Thymus (tissue), 14 donors: ENCODE measurements at places on chromosomes 4 and X.

- DNase-seq = no peak
These were observed 26.3 kb upstream of the UBA6 start for GRCh38 chr4:67727124-67727850.

GRCh38 chr4:36303426-36304137 is 22.2 kb downstream of the DTHD1 start:
- DNase-seq = no peak

GRCh38 chr4:140497747-140498636 is at the start of gene MGAT4D:
Gene MGAT4D, minus strand, starts transcription at chr4:140498293. Its CDS starts 71 bp downstream, at chr4:140498222.
- DNase-seq = no peak

- no peak for DNase-seq
These were observed 155.8 kb downstream of the ATP10D start for GRCh38 chr4:47640911-47641310.

- no peak for DNase-seq
These were observed 61.6 kb downstream of the MSX1 start for GRCh38 chr4:4921077-4921476.

GRCh38 chr4:155889031-155889793 is 14.3 kb upstream of the TDO2 start:
- no peak for DNase-seq

DNA sequence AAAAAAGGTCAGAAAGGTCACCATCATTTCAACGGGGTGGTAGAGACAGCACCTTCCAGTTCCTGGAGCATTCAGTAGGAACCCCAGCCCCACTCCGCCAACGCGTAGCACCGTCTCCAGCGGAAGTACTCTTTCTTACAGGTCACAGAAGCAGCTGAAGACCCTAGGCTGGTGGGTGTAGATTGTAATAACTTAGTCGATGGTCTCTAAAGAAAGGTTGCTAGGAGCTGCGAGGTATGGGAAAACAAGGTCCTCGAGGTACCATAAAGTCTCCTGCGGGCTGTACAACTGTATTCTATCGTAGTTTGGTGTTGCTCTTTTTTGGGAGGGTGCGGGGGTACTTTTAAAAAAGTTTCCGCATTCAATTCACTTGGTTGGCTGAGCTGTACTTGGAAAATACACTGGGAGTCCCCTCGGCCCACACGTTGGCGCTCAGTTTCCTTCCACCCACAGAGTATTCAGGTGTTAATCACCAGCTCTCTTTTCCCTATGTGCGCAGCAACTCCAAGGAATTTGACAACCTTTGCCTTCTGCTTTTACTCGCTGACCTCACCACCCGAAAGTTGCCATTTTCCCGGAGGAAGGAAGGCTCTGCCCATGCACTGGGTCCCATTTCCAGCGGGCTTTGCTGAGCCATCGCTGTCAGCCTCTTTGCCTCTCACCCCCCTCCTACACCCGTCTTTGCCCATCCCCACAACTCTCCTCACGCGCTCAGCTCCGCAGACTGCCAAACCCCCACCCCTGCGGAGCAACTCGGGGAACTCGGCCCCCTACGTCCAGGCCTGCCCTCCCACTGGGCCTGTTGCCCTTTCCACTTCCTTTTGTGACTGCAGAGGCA is 4.8 kb upstream of the SOX3 start:
- no peak for DNase-seq

GRCh38 chr4:17027495-17027894 is 129.1 kb upstream of the LDB2 start:
- no peak for DNase-seq

GRCh38 chr4:80393246-80393969 is 57.9 kb downstream of the CFAP299 start:
- no peak for DNase-seq

DNA sequence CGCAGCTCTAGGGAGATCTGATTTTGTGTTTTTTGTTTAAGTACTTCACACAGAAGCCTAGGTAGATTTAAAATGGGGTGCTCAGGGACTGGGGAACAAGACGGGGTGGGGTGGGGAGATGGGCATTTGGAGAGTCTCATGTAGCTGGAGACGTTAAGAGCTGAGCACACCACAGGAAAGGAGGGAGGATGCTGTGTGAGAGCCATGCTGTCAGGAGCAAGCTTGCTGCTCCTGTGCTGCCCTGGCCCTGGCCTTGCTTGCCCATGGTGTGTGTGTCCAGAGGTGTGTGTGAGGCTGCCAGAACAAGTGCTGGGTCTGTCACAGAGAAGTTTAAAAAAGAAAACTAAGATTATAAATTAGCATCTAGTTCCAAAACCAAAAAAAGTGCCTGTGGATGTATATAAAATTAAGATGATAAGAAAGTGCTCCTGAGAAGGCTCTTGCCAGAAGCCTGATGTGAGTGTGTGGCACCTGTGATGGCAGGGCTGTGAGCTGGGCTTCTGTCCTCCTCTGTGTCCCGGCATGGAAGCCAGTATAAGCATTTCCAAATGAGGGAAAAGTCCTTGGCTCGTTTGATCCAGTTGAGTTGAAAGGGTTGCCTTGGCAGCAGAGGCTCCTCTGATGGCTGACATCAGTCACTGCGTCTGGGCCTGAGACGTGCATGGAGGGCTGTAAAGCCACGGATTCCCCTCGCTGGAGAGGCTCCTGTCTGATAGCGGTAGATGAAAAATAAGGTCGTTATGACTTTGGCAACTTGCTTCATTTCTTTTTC is 63.5 kb downstream of the NELFA start:
- DNase-seq = no peak

DNA sequence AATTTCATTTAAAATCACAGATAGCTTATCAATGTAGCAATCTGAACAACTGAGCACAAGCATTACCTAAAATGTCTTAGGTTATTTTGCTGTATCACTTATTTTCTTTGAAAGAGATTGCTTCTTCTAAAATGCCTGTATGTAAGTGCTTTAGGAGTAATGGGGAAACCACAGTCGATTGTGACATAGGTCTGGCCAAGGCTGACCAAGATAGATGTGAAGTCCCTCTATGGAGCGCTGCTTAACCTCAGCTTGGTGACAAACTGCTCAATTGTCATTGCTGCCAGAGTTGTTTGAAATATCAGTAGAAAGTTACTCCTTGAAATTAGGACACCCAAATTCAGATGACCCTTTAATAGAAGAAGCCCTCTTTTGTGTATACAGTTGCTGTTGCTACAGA is 401.9 kb upstream of the NDST4 start:
- DNase-seq = no peak

DNA sequence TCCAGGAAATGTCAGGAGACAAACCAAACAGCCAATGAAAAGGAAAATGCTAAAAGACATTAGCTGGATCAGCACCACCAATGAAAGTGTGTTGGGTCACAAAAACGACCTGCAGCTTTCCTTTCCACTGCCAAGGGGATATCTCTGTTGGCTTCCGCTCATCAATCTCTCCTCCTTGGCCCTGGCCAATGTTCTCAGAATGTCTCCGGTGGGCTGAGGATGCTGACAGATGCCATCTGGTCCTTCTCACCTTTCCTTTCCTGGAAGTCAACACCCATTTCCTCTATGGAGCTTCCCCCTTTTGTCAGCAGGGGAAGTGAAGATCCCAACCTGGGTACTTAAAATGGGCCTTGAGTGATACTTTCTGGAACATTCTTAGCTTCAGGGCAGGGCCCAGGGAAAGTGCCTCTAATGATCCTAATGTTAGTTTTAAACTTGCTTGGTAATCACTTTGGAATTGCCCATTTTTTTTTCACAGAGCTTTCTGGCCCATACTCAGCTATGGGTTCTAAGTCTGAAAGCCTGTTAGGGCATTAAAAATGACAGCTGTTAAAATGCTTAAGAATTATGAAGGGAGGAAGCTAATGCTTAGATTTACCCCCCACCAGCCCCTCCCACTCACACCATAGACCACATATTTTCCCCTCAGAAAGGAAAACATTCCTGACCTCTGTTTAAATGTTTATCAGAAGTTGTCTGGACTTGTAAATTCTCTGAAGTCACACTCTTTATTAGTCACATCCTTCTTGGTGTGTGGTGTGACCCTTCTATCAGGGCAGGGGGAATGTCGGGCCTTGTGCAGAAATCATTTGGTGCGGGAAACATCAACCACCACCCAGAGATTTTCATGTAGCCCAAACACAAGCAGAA is 29.2 kb downstream of the IGFBP7 start:
- DNase-seq = no peak

DNA sequence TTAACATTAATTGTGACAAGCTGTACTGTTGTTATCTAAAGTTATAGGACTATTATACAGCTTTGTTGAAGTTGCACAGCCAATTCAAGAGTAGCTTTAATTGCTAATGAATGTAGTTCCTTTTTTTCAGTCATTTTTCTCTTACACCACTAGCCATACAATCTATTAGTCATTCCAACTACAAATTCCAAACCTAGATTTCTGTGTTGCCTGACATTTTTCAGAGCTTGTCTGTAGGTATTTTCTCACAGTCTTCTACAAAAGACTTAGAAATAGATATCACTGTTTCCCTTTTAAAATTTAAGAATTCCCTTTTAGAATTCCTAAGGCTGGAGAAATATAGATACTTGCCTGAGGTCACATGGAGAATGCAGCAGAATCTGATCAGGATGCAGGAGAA is 307.0 kb upstream of the HS3ST1 start:
- DNase-seq = no peak

DNA sequence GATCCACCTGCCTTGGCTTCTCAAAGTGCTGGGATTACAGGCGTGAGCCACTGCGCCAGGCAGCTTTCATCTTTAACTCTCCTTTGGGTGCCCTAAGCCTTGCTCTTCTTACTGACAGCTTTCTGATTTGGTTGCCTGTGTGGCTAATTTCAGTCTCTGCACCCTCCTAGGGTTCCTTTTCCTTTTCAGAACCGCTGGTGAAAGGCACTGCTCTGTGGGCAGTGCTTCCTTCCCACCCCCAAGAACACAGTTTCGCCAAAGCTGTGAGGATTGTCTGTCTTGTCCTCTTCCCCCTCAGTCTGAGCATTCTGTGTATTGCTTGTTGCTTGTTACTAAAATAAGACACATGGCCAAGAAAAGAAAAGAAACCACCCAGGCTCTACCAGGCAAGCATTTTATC is 101.4 kb upstream of the FRMPD3 start:
- no peak for DNase-seq

- DNase-seq = no peak
These were observed 17.9 kb downstream of the REELD1 start for GRCh38 chr4:146232131-146232722.

DNA sequence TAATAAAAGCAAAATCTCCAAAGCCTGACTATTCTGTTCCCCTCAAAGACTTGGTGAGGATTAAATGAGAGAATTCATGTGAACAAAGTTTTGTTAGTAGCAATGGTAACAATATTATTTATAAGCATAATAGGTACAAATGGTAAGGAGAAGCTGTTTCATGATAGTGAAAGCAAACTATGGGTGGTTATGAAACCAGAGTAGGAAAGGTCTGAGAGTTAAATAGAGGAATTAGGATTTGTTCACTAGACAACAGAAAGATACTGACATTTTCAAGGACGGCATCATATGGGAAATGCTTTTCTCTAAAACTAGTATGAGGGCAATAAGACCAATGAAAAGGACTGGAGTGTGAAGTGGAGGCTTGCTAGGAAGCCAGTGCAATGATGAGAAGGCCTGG is 128.6 kb upstream of the FTHL17 start:
- DNase-seq = no peak

GRCh38 chr4:37381040-37381668 is 136.6 kb downstream of the NWD2 start:
- no peak for DNase-seq

GRCh38 chr4:37588150-37588549 is 98.0 kb downstream of the RELL1 start:
- no peak for DNase-seq

DNA sequence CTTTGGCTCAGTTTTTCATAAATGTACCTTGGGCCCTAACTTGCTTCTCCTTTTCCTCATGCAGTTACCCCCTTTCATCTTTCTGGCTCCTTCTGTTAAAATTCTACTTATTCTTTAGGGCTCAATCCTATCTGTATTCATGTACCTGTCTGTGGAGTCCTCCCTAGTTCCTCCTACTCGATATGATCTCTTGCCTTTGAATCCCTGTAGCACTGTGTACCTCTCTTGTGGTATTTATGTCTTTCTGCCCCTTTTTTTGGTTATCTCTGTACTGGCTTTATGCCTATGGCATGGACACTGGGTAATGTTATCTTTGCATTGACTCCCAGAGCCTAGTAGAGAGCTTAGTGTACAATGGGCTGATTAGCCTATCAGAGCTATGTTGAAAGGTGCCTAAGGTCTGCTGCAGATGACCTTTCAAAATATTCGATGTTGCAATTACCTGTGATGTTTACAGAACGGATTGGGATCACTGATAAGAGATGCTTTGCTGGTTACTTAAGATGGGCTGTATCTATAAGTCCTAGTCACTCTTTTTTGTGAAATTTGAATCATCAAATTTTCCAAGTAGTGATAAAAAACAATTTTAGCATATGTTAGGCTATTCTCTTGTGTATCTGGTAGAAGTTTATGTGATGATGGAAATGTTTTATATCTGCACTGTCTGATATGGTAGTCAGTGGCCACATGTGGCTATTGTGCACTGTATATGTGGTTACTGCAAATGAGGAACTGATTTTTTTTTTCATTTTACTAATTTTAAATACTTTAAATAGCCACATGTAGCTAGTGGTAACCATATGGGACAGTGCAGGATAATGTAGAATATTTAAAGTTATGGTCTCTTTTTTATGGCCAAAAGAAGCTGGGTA is 33.5 kb downstream of the TMEM164 start:
- DNase-seq = no peak

- no peak for DNase-seq
These were observed 279.2 kb upstream of the NOCT start for GRCh38 chr4:138736362-138736761.

GRCh38 chrX:132423323-132423722 is 65.5 kb downstream of the MBNL3 start:
- no peak for DNase-seq

- no peak for DNase-seq
These were observed 30.6 kb downstream of the PCDH19 start for GRCh38 chrX:100379388-100379986.

DNA sequence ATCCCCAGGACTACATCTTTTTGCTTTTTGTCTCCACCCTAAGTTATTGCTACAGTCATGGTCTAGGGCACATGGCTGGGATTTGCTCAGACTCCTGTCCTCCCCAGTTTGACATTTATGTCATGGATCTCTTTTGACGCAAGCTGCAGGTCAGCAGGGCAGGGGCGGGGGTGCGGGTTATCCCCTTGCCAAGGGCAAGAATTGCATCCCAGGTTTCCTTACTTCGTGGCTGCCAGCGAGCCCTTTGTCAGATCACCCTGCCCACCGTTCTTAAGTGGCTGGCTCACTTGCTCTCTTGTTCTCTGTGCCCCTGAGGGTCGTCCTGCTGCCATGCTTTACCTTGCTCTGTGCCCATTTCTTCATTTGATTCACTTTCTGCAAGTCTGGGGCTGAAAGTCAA is 21.1 kb upstream of the UBA1 start:
- no peak for DNase-seq

DNA sequence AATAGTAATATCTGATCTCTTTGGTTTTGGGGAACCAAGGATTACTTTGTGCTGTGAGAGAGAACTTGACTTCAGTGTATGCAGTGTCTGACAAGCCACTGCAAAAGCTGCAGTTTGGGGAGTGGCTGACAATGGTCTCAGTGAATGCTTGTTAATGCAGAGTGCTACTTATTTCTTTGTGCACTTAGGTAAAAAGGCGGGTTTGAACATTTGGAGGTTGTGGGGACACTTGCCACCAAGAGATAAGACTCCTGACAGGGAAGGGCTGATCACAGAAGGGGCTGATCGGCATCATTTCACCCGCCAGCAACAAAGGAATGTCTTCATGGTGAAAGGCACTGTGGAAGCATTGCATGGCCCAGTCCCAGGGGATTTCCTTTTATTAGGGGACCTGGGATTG is 28.6 kb upstream of the USP46 start:
- no peak for DNase-seq

- DNase-seq = no peak
These were observed 97.3 kb downstream of the NKX6-1 start for GRCh38 chr4:84401701-84402306.
